ENCODE measurements at places on chromosomes 3 and 15.

- DNase-seq = no peak
Observed at GRCh38 chr15:69436951-69437350, 15.7 kb upstream of the RPLP1 start.

DNA sequence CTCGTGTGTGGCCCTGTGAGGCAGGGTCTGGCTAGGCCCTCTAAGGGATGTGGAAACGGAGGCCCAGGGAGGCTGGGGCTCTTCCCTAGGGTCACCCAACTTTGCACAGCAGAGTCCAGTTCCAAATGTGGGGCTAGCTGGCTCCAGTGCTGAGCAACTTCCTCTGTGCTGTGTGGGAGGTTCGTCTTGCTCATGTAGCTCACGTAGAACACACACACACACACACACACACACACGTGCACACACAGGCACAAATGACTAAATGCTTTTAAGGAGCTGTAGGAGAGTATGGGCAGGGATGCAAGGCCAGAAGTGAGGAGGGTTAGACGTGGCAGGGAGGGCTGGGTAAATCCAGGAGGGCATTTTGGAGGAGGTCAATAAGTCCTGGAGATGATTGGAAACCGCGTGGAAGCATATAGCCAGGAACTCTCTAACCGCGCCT is 213.8 kb downstream of the RPLP1 start:
- DNase-seq = no peak

- DNase-seq = no peak
Observed at GRCh38 chr3:38099518-38099917, 37.4 kb downstream of the ACAA1 start.

- DNase-seq = no peak
Observed at GRCh38 chr3:115905871-115906270, 282.6 kb downstream of the GAP43 start.

DNA sequence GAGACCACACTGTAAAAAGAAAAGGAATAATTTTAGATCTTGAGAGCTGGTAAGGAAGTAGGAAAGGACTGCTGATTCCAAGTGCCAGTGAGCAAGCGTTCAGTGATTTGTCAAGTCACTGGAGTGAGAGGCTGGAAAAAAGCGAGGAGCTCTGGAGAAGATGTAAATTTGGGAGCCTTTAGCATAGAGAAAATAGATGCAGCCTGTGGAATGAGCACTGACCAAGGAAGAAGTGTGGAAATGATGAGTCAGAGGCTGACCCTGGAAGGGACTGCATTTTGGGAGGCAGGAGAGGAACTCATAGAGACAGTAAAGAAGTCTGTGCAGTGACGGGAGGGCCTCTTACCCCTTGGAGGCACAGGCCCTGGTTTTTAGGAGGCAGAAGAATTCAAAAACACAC is 17.1 kb upstream of the ABTB1 start:
- DNase-seq = peak; percentile 14

GRCh38 chr3:143331350-143331749 is 211.8 kb downstream of the CHST2 start:
- no peak for DNase-seq

DNA sequence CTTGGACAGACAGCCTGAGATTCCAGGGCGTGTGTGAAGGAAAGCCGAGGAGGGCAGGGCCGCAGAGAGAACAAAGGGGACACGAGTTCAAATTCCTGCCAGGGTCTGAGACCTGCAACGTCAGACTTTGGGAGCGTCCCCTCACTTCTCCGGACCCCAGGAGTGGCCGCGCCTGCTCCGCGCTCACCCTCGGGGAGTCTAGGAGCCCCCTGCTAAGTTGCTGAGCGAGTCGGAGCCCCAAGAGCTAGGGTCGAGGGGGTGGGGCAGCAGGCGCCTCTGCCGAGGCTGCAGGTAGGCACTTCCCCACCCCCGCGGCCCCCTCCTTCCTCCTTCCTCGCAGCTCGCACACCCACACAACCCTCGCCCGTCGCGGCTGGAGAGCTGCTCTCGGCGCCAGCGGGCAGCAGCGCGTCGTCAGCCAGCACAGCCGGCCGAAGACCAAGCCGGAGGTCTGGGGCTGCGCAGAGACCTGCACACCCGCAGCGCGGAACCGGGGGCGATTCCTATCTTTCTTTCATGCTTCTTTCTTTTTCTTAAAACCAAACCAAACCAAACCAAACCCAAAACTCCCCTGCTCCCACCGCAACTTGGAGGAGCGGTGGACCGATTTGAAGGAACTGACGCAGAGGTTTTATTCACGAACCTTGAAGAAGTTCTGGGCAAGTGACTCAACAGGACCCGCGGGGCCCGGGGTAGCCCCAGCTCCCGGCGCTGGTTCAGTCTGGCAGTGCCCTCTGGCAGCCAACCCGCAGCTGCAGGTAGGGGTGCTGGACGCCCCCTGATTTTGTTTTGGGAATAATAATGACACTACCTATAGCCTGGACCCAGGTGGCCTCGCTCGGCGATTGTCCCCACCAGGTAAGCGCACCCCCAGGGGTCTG is at the start of gene ANKRD34C:
Gene ANKRD34C, plus strand, starts transcription at position 352 of the 881 bp plus-strand sequence. CDS start 10,563 bp downstream, outside the sequence.
- DNase-seq = no peak

- DNase-seq = peak; percentile 25
Observed at GRCh38 chr3:69695443-69695842, 43.8 kb upstream of the MITF start.

- no peak for DNase-seq
Observed at GRCh38 chr3:184233127-184233843, 3.9 kb downstream of the VWA5B2 start.

DNA sequence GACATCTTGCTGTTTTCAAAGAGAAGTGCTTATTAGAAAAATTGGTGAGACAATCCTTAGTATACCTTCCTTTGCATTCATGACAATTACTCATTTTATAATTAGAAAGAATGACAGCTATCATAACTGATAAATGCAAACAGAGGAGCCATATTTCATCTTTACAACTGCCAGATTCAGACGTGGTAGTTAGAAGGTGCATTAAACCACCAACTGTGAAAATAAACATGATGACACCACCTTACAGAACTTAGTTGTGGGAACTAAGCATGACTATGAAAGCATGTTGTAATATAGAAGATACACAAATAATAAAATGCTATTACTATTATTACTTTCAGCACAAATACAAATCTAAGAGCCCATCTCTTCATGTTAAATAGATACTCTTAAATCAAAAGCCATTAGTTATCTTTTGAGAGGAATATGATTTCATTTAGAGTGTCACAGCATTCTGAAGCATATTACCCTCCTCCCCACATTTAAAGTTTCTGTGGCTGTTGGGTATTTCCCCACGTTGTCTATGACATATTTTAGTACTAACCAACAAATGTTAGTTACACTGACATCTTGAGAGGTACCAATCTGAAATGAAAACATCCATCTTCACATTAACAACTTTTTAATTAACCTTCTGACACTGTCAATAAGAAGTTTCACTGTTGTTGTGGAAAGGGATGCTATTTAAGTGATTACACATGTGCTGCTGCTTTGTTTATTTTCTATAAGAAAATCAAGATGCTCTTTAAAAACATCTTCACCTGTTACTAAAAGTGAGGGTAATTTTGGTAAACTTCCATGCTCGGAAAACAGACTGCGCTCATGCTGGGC is 163.8 kb downstream of the LSAMP start:
- DNase-seq = no peak

GRCh38 chr3:186937017-186937875 is 6.9 kb downstream of the ST6GAL1 start:
- DNase-seq = no peak

DNA sequence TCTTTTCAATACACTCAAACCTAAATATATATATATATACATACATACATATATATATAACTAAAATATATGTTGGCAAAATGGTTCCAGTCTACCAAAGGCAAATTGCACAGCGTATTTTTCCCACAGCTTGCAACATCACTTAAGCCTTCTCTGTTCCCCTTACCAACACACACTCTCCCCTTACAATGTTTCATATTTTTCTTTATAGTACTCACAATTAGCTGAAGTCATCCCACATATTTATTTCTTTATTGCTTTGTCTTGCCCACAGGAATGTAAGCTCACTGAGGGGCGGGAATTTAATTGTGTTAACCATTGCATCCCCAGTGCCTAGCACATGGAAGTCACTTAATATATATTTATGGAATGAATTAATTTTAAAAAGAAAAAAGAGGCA is 288.3 kb downstream of the ULK4 start:
- peak; percentile 22 for DNase-seq

DNA sequence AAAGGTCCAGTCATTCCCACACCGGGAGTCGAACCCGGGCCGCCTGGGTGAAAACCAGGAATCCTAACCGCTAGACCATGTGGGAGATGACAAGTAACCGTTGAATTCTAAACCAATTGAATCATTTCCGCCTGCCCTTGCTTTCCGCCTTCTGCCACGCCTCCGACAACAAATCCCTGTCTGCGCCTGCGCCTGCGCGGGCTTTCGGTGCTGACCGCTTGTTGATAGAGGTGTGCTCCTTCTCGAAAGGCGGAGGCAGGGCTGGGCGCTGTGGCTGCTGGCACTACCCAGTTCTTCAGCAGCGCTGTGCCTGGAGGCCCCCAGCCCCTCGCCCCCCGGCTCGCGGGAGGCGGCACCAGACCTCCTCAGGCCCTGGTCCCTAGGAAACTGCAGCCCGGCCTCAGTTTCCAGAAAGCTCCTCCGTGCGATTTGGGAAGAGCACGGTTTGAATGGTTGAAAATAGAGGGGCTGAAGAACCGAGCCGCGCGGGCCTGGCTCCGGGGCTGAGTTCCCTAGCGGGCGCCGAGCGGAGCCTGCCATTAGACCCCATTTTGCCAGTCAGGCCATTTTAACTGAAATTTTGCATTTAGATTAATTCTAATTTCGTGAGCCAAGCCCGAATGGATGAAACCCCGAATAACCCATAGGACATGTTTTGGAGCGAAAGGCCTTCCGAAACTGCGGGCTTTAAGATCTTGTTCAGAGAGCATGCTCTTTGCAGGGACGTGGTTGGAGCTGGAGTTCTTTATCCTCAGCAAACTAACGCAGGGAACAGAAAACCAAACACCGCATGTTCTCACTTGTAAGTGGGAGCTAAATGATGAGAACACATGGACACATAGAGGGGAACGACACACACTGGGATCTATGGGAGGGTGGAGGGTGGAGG is 219.3 kb upstream of the ATP10A start:
- DNase-seq = peak; percentile 97

- no peak for DNase-seq
Observed at GRCh38 chr15:88656760-88657221, 18.0 kb downstream of the ISG20 start.

DNA sequence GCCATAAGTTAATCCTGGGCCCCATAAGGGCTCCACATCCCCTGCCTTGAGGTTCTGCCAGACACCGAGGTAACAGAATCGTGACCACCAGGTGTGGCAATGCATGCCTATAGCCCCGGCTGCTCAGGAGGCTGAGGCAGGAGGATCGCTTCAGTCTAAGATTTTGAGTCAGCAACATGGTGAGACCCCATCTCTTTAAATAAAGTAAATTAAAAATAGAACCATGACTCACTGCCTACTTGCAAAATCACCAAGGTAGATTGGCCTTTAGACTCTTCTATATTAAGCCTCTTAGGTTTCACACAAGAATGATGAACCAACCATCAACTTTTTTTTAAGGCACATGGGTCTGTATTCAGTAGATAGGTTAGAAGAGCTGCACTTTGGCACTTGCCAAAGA is 9.7 kb downstream of the WDR5B start:
- DNase-seq = no peak

- DNase-seq = no peak
Observed at GRCh38 chr3:32316976-32317375, 74.7 kb upstream of the CMTM7 start.

DNA sequence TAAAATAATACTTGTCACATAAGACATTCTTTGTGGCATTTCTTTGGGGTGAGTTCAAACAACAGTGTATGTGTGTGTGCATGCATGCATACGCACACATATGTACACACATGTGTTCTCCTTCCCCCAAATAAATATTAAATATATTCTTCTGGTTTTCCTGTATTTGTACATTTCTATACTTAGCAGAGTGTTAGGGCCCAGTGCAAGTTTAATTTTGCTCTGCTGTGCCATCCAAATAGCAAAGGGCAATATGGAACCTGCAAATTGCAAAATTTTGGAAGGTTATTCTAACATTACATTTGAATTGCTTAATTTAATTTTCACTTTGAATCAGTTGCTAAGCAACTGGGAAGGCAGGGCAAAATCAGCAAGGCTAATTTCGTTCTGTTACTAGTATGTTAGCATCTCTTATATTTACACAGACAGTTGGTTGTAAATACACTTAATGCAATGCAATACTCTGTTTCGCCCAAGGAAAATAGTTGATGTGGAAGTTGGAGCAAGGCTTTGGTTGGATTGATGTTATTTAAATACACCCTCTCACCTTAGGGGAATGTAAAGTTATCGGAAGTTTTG is 130.4 kb downstream of the ITPR1 start:
- DNase-seq = no peak

GRCh38 chr3:190435618-190436017 is 14.1 kb downstream of the TMEM207 start:
- DNase-seq = peak; percentile 45

- DNase-seq = peak; percentile 77
Observed at GRCh38 chr3:23741036-23741706, 64.6 kb upstream of the UBE2E1 start.

DNA sequence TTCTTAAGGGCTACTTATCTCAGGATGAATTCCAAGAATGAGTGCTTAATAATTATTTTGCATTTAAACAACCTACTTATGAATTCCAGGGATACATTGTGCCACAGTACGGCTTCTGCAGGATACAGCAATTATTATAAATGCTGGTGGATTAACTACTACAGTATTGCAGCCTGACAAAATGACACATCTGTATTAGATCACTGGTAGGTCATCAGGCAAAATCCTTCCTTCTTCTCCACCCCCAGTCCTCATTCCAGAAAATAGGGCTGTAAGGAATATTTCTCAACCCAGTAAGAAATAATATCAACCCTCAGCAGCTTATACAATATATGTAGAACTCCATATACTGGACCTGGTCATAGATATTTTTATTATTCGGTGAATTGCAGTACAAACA is 79.3 kb upstream of the RORA start:
- no peak for DNase-seq

DNA sequence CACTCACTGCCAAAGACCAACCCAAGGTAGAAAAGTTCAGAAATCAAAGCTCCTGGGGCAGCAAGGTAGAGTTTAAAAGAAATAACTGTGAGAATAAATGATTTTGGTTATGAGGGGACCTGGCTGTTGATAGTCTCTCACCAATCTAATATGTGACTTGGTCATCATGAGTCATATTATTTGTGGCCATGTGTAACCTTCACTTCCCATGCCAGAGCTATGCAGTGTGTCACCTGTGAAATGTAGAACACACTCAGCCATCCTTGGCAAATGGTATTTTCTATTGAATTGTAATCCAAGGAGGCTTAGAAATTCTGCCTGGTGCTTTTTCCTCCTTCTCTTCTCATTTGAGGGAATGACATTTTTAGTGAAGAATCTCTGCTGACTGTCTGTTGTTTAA is 184.2 kb upstream of the STAC start:
- peak; percentile 89 for DNase-seq

GRCh38 chr3:30198162-30198561 is 408.2 kb upstream of the TGFBR2 start:
- no peak for DNase-seq

- peak; percentile 50 for DNase-seq
Observed at GRCh38 chr3:135851201-135852081, 114.1 kb upstream of the PPP2R3A start.
